A549 treated with GW870086 at 1 μM for 4 hours (cell line): ENCODE measurements at places on chromosomes 1 and 21. TPM values are rescaled to one million over a fixed set of nuclear protein-coding genes. Genes with fewer than 3 reads are reported as not detected.

Gene IVL
- total RNA-seq, result 0.10 to 0.15 TPM (median 0.10 TPM) in 3 of 5 replicates, not detected in the others

Gene DLGAP3
- total RNA-seq, result 0.17 to 0.27 TPM (median 0.22 TPM) in 5 replicates

Gene KCNJ9
- total RNA-seq, result not detected in 5 replicates

Gene BTBD8
- 0.51 to 0.84 TPM (median 0.57 TPM) in 5 replicates for total RNA-seq

Gene BATF3
- total RNA-seq, result 27.0 to 40.0 TPM (median 38.1 TPM) in 5 replicates

Gene NPPA
- total RNA-seq, result not detected in 5 replicates

Gene ZSWIM5
- total RNA-seq, result 0.47 to 0.65 TPM (median 0.57 TPM) in 5 replicates

Gene C1orf116
- 4.0 to 5.3 TPM (median 4.9 TPM) in 5 replicates for total RNA-seq

Gene LIX1L
- total RNA-seq, result 9.0 to 11.6 TPM (median 11.1 TPM) in 5 replicates

Gene HNRNPR
- total RNA-seq, result 157 to 183 TPM (median 163 TPM) in 5 replicates

Gene CD5L
- total RNA-seq, result not detected in 5 replicates

Gene KCNT2
- total RNA-seq, result 0.06 to 0.07 TPM (median 0.07 TPM) in 4 of 5 replicates, not detected in the other

Gene ABCD3
- total RNA-seq, result 20.5 to 26.9 TPM (median 24.9 TPM) in 5 replicates

Gene TPR
- total RNA-seq, result 38.9 to 46.4 TPM (median 44.4 TPM) in 5 replicates

Gene LEMD1
- not detected in 5 replicates for total RNA-seq

Gene SLC19A2
- 15.4 to 21.4 TPM (median 20.5 TPM) in 5 replicates for total RNA-seq

Gene KCNQ4
- 0.21 to 0.43 TPM (median 0.29 TPM) in 5 replicates for total RNA-seq

Gene TAF13
- 23.8 to 37.0 TPM (median 29.2 TPM) in 5 replicates for total RNA-seq

Gene DNASE2B
- total RNA-seq, result not detected in 5 replicates

Gene KLHDC7A
- total RNA-seq, result 1.1 to 1.9 TPM (median 1.3 TPM) in 5 replicates

Gene NTNG1
- total RNA-seq, result not detected in 5 replicates

Gene RXRG
- 0.07 TPM in 1 of 5 replicates, not detected in the others for total RNA-seq

Gene MXRA8
- 0.11 to 0.62 TPM (median 0.56 TPM) in 4 of 5 replicates, not detected in the other for total RNA-seq

Gene MPL
- total RNA-seq, result 0.07 to 0.30 TPM in 2 of 5 replicates, not detected in the others

Gene LPAR3
- total RNA-seq, result 0.38 to 0.75 TPM (median 0.44 TPM) in 5 replicates

Gene OSCP1
- total RNA-seq, result 6.1 to 7.0 TPM (median 6.6 TPM) in 5 replicates

Gene HSPB7
- 0.06 to 0.26 TPM (median 0.11 TPM) in 3 of 5 replicates, not detected in the others for total RNA-seq

Gene S100A7A
- total RNA-seq, result not detected in 5 replicates

Gene RPE65
- not detected in 5 replicates for total RNA-seq

Gene HTR6
- 0.07 to 0.14 TPM (median 0.14 TPM) in 5 replicates for total RNA-seq

Gene CA14
- total RNA-seq, result not detected in 5 replicates

Gene TMEM125
- not detected in 5 replicates for total RNA-seq
